ENCODE measurements at places on chromosomes 12 and 14.
A peak's percentile ranks its signal among the peaks of the same experiment; 100 is the strongest.

DNA sequence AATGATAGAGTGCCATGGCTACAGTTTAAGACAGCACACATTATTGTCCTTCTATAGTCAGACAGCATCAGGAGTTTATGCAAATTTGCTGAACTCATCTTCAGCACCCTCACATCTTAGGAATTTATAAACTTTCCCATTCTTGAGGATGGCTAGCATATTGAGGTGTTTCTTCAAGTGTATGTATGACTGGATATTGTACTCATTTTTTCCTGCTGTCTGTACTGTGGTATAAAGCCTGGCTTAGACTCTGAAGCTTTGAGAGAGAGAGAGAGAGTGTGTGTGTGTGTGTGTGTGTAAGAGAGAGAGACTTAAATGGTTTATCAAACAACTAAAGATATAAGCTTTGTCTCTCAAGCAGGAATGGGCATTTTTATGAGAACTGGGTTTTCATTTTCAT is 161.6 kb downstream of the PIK3C2G start:
- DNase-seq, result no peak

GRCh38 chr12:85036234-85036707 is at the start of the genes LRRIQ1 and TSPAN19:
Gene LRRIQ1, plus strand, starts transcription at chr12:85036351. Its CDS starts 1,826 bp downstream, at chr12:85038177.
Gene TSPAN19, minus strand, starts transcription at chr12:85036277. Its CDS starts 6,331 bp downstream, at chr12:85029946.
- DNase-seq, result peak; percentile 99

DNA sequence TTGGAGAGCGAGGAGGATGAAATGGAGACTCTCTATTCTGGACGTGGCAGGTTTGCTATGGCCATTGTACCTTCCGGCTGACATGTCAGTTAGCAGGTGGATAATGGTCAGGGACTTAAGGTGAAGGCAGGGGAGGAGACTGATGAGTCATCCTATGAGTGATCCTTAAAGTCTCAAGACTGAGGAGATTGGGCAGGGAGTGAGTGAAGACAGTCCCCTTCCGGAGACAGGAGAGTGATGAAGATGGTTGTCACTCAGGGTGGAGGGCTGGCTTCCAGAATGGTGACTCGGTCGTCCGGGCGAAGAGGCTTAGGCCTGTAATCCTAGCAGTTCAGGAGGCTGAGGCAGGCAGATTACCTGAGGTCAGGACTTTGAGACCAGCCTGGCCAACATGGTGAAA is 49.8 kb upstream of the CCDC63 start:
- no peak for DNase-seq

GRCh38 chr14:33908540-33909223 is 42.2 kb downstream of the EGLN3 start:
- no peak for DNase-seq

- no peak for DNase-seq
Measured at GRCh38 chr14:102034301-102034700, 52.5 kb downstream of the HSP90AA1 start.

DNA sequence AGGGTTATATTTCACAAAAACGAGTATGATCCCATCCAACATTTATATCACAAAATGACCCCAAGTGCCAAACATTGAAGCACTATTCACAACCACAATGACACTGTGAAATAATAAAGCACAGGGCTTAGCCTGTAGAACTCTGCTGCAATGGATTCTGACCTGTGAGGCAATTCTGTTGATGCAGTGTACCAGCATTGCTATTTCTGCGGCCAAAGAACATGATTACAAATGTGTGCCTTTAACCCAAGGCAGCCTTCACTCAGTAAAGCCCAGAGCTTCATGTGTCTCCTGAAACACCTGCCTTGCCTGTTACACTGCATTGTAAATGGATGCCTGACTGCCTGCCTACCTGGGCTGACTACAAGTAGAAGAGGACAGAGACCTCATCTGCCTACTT is 158.0 kb downstream of the PPM1H start:
- no peak for DNase-seq

DNA sequence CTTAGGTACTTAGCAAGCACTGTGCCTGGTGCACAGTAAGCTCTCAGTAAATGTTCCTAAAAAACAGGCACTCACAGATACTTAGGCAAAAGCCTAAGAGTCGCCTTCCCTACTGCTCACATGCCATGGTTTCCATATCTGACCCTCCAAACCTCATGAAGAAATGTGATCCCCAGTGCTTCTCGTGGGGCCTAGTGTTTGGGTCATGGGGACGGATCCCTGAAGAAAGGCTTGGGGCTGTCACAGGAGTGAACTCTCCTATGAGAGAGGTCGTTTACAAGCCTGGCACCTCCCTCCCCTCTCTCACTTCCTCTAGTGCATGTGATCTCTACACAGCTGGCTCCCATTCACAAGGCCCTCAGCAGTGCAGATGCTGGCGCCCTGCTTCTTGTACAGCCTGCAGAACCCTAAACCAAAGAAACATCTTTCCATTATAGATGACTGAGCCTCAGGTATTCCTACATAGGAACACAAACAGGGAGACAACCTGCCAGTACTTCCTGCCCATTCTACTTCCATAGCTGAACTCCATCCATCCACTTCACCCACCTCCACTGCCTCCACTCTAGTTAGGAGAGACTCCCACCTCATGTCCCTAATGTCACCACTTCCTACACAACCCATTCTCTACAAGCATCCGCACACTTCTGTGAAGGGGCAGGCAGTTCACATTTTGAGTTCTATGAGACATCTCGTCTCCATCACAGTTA is 2.9 kb downstream of the SLC15A4 start:
- DNase-seq, result no peak

Measured in neural progenitor cell (in vitro differentiated cells).